ENCODE measurements at places on chromosomes 1 and 21.

DNA sequence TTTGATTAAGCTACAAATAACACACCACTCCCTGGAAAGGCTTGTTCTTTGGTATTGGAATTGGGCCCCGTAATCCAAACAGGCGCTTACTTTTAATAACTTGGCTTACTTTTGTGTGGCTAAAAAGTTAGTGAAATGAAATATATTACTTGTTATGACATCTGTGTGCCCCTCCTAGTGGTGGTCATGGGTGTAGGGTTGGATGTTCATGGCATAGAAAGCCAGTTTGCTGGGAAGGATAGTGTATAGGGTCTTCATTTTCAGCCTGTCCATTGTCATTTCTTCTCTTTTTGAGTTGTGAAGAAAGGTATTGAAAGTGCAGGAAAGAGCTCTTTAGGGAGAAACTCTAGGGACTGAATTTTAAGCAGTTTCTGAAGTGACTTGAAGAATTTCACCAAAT is 5.9 kb downstream of the CDC14A start:
- peak; percentile 29 for DNase-seq

GRCh38 chr1:2607641-2608091 is 21.1 kb downstream of the PRXL2B start:
- DNase-seq = no peak

GRCh38 chr1:27364696-27365371 is 1.9 kb downstream of the MAP3K6 start:
- DNase-seq = no peak

- peak; percentile 92 for DNase-seq
Measured at GRCh38 chr21:45923146-45923545, 58.4 kb upstream of the COL6A1 start.

- DNase-seq = peak; percentile 76
Measured at GRCh38 chr1:39080831-39081270, 54.7 kb downstream of the NDUFS5 start.
